ENCODE measurements at places on chromosomes 2 and 18. TPM values are rescaled to one million over a fixed set of nuclear protein-coding genes. Genes with fewer than 3 reads are reported as not detected.

The MYO5B gene
- 9.4 TPM for total RNA-seq

The NAT8 gene
- total RNA-seq, result not detected

The GALNT13 gene
- 8.5 TPM for total RNA-seq

The DSG4 gene
- not detected for total RNA-seq

The FAHD2A gene
- total RNA-seq, result 31.8 TPM

The KCNF1 gene
- 47.2 TPM for total RNA-seq

The XIRP2 gene
- not detected for total RNA-seq

The RELCH gene
- total RNA-seq, result 11.7 TPM

The SP9 gene
- total RNA-seq, result 1.9 TPM

Data from A549 treated with Mapracorat at 1 μM for 4 hours (cell line).